Activated gamma-delta T cell treated with Interleukin-2 at 50 U/mL for 16 hours (primary cell): ENCODE measurements at places on chromosomes 12 and 14.

DNA sequence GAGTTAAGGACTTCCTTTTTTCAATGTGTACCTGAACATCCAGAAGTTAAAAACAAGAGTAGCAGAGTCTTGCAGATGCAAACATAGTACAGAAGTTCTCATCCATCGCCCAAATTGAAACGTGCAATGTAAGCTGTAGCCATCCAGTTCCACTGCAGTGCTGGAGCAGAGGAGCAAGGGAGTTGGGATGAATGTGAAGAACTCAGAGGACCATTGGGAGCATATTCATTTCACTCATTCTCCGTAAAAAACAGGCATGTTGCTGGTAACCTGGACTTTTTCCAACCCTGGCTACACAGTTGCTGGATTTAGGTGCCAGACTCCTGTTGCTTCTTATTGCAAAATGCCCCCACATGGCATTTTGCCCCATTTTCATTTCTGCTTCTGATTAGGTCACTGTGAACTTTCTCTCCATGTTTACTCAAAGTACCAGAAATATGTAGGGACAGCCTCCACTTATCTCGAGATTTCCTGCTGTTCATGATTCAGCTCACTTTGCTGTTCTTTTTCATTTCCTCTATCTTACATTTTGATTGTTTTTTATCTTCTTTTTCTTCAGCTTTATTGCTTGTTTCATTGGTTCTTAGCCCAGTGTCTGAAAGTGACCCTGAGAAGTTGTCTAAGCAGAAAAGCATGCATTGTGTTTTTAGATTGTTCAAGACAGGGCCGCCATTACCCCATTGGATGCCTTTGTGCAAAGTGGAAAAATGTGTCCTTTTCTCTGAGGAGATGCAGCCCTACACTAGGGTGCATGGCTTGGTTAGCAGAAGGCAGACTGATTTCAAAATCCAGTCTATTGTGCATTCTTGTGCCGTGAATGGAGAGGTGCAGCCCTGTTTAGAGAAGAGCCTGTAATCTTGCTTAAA lies 109.0 kb upstream of the AMIGO2 start:
- DNase-seq, result no peak

GRCh38 chr14:33909380-33910084 lies 41.3 kb downstream of the EGLN3 start:
- DNase-seq, result no peak

- DNase-seq, result no peak
Observed at GRCh38 chr12:40511341-40511740, 180.9 kb upstream of the CNTN1 start.

DNA sequence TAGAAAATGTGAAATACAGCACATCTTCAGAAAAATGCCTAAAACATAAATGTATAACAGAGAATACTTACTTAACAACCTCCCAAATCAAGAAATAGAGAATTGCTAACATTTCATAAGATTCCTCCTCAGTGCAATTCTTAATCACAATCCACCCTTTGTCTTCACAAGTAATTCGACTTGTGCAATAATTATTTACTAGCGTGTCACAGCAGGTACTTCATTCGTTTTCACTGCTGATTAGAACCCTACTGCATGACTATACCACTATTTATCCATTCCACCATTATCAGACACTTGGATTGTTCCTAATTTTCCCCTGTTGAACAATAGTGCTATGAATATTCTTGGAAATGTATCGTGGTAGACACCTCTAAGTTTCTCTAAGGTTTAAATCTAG lies 64.9 kb upstream of the BBS10 start:
- no peak for DNase-seq

- DNase-seq, result no peak
Observed at GRCh38 chr14:56324454-56324853, 206.2 kb downstream of the PELI2 start.

GRCh38 chr14:24095271-24096068 lies 1.4 kb downstream of the PCK2 start:
- DNase-seq, result no peak

GRCh38 chr14:103141117-103141796 lies 18.0 kb downstream of the TNFAIP2 start:
- DNase-seq, result no peak

DNA sequence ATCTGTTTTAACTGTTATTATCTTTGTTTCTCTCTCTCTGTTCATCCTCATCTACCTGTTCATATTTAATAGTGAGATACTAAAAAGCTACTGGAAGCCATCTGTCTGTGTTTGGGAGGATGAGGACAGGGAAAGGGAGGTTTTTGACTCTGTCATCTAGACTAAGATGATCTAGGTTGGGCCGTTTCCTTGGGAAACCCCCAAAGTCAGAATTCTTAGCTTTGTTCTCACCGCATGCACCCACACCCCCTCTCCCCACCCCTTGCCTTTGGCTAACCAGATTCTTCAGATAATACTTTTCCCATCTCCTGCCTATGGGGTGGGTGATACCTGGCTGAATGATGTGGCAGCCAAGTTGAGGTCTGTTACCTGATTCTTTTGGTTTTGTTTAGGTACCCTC lies 73.0 kb downstream of the PRICKLE1 start:
- no peak for DNase-seq

DNA sequence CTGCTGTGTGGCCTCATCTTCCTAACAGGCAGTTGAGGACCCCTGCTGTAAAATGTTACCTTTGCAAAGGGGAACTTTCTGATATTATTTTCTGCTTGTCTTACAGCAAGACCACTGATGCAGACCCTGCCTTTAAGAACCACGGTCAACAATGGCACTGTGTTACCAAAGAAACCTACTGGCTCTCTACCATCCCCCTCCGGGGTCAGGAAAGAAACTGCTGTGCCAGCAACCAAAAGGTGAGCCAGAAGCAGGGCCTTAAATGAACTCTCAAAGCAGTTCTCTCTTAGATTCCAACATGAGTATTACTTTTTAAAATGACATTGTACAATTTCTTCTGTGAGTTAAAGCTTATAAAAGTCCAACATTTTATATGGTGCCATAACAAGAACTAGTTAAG lies 72.2 kb downstream of the EML1 start:
- no peak for DNase-seq

- DNase-seq, result no peak
Observed at GRCh38 chr12:27747111-27747820, 32.8 kb upstream of the KLHL42 start.

DNA sequence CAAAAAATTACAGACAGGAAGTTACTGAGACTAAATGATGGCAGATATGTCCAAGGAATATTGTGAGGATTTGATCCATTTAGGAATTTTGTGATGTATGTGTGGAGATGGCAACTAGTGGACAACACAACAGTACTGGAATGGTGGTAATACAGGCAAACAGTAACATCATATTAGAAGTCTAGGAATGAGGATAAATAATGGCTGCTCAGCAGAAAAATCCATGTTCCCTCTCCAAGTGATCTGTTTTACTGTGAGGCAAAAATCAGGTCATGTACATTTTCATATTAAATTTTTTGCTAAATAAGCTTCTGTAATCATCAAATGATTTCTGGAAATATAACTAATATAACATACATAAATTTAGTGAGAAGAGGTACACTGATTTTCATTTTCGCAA lies 108.4 kb downstream of the MED13L start:
- no peak for DNase-seq

- DNase-seq, result no peak
Observed at GRCh38 chr12:112025808-112026375, 12.7 kb downstream of the ERP29 start.

- DNase-seq, result no peak
Observed at GRCh38 chr14:53620317-53620716, 336.3 kb downstream of the BMP4 start.

GRCh38 chr14:52219488-52220084 lies 47.9 kb upstream of the PTGDR start:
- DNase-seq, result no peak

DNA sequence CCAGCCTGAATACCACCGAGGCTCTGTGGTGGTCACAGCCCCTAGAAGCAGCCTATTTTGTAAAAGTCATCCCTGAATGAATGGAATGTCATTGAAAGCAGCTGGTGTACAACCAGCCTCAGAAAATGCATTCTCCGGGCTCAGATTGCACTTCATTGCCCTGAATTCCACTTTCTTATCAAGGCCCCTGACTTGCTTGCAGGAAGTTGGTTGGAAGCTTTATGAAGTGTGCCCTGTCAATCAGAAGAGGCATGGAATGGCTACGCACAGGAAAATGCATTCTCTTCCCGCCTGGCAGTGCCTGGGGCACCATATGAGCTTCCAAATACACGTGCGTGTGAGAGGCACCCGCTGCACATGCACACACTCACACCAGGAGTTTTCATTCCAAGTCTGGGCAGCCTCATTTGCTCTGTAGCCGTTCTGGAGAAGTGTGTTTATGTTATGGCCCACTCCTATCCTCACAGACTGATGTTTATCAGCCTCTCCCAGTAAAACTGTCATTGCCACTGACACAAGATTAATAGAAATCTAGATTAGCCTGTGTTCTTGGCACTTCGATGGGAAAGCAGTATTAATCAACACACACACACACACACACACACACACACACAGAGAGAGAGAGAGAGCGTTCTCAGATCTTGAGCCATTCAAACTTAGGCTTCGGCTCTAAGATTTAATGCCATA lies 63.9 kb downstream of the NUAK1 start:
- DNase-seq, result no peak

GRCh38 chr12:101165319-101165718 lies 44.7 kb downstream of the SLC5A8 start:
- no peak for DNase-seq

GRCh38 chr14:105102893-105103292 lies 37.7 kb upstream of the GPR132 start:
- DNase-seq, result no peak

DNA sequence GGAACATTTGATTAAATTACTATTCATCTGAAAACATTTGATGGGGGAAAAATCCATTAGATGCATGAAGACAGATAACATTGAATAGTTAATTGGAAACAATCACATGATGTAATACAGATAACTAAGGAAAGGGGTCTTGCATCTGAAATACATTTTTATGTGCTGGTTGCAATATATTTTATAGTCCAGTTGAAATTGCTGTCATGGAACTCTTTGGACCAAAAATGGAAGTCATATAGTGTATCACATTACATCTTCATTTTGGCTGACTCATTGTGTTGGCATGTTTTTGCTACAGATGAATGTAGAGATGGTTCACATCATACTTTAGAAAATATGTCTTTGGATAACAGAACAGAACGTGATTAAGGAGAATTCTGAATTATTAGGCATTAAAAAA lies 43.0 kb upstream of the GNPNAT1 start:
- DNase-seq, result no peak

DNA sequence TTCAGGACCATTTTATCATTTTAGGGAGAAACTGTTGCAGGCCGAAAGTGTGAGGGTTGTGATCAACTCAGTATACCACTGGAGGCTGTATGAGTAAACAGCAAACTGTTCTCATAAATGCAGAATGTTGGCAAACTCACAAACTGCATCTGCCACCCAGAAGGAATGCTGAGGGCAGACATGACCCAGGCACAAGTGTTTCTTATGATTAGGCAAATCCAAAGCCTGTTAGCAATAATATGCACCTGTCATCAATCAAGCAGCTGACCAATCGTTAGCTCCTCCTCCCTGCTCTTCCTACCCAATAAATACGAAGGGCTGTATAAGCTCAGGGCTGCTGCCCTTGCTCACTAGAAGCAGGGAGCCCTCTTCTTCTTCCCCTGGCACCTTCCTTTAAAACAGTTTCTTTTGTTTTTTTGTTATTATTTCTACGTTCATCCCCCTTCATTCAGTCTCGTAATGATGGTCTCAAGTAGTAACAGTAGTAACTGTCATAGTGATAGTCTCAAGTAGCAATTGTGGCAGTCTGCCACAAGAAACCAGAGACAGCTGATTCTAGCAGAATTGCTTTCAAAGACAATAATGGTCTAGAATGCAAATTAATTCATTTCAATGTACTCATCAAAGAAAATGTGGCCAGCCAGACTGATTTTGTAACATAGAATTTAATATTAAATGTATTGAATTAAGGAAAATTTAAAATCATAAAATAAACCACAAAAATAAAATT lies 15.2 kb upstream of the CCDC175 start:
- DNase-seq, result no peak

DNA sequence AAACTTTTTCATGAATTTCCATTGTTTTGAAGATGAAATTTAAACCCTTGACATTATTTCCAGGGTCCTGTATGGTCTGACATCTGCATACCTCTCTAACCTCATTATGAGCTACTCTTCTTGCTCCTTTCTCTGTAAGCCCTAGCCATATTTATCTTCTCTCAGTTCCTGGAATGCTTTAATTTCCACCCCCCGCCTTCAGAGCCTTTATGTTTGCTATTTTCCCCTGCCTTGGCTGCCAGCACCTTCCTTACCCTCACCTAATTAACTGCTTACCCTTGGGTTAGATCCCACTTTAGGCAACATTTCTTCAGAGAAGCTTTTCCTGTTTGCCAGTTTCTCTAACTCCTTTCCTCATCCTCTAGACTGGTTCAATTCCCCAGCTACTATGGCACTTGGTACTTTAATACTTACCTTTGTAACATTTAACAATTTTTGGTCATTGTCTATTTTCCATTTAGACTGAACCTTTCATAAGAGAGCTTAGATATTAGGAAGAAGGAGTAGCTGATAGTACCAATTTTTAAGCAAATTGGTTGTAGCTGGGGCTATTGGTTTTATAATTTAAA lies 6.0 kb downstream of the STYX start:
- DNase-seq, result no peak
